ENCODE measurements at places on chromosomes 6 and 20.
A peak's percentile ranks its signal among the peaks of the same experiment; 100 is the strongest.

GRCh38 chr20:47336129-47336754 is 20.3 kb downstream of the ZMYND8 start:
- no peak for DNase-seq

GRCh38 chr6:41164551-41165120 is 1.7 kb upstream of the TREM2 start:
- DNase-seq, result no peak

GRCh38 chr6:122853259-122853995 is 64.4 kb downstream of the SMPDL3A start:
- no peak for DNase-seq

DNA sequence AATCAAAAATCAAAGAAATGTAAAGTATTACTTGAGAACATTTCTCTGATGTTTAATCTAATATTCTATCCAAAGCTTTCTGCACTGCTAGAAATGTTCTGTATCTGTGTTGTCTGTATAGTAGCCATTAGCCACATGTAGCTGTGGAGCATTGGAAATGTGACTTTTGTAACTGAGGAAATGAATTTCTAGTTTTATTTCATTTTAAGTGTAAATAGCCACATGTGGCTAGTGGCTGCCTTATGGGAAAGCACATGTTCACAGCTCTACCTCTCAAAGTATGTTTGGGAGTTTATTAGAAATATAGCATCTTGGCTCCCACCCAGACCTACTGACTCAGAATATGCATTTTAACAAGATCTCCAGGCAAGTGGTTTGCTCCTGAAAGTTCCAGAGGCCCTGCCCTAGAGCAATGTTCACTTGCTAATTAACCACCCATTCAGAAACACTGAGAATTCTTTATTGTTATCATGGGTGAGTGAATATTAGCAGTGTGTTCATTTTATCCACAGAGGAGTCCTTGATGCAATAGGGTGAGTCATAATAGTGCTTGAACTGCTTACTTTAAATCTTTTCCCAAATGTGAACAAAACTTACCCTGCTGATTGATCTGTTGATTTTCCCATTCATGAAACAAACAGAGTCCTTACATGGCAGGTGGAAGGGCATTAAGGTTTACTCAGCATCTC is 282.7 kb downstream of the PLCB1 start:
- no peak for DNase-seq

GRCh38 chr20:41057999-41058673 is 29.5 kb downstream of the TOP1 start:
- DNase-seq, result no peak

- no peak for DNase-seq
Measured at GRCh38 chr6:157990321-157991066, 8.8 kb downstream of the SYNJ2 start.

- DNase-seq, result no peak
Measured at GRCh38 chr20:53706008-53706465, 112.4 kb upstream of the ZNF217 start.

GRCh38 chr6:43502666-43503065 is 7.5 kb downstream of the LRRC73 start:
- no peak for DNase-seq

DNA sequence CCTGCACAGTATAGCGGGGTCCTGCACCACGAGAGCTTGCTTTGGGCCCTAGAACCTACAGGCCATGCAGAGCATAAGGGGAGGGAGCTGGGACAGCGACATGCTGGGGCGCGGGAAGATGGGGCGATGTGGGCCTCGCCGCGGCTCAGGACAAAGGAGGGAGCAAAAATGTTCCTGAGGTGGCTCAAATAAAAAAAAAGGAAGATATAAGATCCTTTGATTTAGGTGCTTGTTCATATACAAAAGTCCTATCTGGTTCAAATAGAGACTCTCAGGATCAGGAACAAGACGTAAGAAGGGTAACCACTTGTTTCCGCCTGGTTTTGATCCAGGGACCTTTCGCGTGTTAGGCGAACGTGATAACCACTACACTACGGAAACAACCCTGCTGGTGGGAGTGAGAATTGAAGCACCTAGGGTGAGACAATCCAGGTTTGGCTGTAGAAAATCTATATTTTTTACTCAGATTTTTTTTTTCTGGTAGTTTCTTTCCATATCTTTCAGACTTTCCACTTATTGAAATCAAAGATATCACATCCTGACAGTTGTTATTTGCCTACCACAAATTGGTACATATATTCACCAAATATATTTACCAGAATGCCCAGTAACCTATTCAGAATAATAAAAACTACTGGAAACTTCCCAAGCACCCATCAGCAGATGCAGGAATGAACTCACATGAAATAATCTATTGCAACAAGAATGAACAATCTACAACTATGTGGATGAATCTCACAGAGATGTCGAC is 177.9 kb upstream of the ZNF184 start:
- peak; percentile 63 for DNase-seq

GRCh38 chr6:169502445-169502844 is 199.4 kb downstream of the WDR27 start:
- DNase-seq, result no peak

DNA sequence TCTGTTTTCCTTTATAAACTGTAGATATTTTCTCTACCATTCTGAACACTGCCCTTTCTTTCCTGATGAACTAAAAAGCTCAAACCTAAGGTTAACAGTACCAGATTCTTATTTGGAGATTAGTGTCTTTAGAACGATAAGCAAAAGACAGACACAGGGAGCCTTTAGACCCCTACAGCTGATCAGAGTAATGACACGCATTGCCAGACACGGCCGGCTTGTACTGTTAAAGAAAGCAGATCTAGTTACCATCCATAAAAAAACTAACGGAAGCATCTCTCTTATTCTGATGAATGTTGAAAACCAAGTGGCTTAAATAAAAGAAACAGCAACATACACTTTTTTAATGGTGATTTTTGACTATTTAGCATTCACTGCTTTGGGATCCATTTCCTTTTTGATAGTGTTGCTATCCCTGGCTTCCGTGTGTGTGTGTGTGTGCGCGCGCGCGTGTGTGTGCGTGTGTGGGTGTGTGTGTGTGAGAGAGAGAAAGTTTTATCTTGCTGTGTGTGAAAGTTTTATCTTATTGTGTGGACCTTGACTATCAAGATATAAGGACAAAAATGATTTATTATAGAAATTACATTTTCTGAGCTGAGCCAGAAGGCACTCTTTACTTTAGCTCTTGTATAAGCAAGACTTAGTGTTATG is 95.6 kb upstream of the SLC35B3 start:
- no peak for DNase-seq

DNA sequence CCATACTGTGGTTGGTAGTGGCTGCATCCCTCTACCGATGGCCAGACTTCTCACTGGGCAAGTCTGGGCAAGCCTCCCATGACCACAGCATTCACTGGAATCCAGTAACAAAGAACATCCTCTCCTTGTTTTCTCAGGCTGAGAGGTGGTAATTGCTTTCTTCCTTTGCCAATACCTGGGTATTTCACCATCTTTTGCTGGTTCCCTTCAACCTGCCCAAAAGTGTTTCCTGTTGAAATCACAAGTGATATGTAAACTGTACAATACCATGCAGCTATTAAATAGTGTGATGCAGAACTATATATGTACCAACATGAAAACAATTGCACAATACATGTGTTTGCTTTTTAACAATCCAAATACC is at the start of gene PTCHD4:
PTCHD4 (minus strand) TSS at position 55 of the 364 bp plus-strand sequence. CDS start 42,240 bp downstream, outside the sequence.
- DNase-seq, result no peak

DNA sequence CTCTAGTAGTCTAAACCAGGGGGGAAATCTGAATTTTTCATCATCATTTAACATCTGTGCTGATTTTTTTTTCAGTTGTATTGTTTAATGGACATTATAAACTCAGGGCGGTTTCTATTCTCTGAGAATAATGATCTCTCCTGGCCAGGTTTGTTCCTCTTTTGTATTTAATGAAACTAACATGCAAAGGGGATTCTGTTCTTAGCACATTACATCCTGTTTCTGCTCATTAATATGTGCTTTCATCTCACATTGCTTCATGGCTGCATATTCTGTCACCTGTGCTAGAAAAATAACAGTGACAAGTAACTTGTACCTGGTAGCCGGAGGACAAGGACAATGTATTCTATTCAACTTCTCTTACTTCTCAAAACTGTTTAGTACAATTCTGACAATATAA is 806 bp downstream of the HLA-DOB start:
- DNase-seq, result no peak

DNA sequence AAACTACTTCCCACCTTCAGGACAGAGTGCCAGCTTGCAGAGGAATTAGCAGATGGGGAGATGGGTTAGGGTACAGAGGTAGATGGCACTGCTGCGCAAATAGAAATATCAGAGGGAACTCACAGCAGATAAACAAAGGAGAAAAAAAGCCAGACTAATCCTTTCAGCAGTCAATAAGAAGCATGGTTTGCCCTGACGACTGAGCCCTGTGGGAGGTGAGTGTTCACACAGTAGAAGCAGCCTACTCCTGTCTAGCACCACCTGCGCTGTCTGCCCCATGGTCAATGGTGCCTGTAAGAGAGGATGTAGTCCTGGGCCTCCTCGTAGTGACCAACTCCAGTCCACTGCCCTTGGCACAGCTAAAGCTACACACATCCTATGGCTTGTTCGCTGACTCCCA is 174.1 kb downstream of the IBTK start:
- no peak for DNase-seq

GRCh38 chr20:4043329-4043728 is 28.0 kb upstream of the RNF24 start:
- DNase-seq, result no peak

- DNase-seq, result no peak
Measured at GRCh38 chr6:100685747-100686146, 195.4 kb downstream of the ASCC3 start.

DNA sequence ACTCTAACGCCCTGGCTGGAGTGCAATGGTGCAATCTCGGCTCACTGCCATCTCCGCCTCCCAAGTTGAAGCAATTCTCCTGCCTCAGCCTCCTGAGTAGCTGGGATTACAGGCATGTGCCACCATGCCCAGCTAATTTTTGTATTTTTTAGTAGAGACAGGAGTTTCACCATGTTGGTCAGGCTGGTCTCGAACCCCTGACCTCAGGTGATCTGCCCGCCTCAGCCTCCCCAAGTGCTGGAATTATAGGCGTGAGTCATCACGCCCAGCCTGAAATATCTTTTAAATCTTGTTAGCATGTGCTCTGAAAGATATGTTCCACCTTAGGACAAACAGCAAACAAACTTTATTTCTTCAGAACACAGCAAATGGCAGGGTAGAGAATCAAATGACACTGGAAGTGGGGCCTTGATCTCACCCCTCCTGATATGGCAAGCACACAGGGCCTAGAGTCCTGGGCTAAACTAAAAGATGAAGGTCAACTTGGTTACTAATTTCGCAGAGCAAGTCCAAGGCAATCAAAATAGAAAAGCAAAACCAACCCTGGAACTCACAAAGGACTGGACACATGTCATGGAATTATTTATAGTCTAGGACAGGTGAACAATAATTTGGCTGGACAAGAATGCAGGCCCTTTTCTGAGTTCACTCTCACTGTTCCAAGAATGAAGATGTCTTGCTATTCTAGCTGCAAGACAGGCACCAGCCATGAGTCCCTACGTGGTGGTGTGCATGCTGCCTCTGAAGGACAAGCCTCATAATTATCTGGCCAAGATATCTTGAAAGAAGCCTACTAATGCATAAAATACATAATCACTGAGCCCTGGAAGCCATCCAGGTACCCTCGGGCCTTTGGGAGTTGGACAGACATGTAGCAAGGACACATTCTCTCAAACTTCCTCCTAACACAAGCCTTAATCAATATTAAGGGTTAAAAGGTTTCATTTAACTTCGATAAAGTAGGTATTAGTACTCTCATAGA is 35.6 kb downstream of the B4GALT5 start:
- DNase-seq, result no peak

DNA sequence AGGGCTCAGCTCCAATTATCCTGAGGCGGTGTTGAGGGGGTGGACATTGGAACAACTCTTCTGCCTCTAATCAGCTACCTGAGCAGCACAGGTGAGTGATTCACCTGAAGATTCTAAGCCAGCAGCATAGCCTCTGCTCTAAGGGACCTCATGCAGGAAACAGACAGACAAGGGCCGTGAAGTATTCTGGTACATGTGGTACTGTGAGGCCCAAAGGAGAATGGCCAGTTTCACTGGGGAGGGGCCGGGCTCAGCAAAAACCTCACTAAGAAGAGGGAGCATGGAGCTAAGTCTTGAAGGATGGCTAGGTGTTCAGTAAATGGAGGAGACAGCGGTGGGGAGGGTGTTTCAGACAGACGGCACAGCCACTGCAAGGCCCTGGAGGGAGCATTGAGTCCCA is 58.5 kb upstream of the CCDC167 start:
- no peak for DNase-seq

- DNase-seq, result no peak
Measured at GRCh38 chr6:146598772-146599405, at the start of gene ADGB. ADGB (plus strand) TSS chr6:146598972; CDS start chr6:146599041, 69 bp downstream.

- no peak for DNase-seq
Measured at GRCh38 chr6:160457823-160458222, 109.6 kb downstream of the SLC22A3 start.

GRCh38 chr20:46251211-46251673 is 57.1 kb downstream of the CDH22 start:
- DNase-seq, result no peak

- DNase-seq, result no peak
Measured at GRCh38 chr6:44976677-44977641, 351.2 kb upstream of the RUNX2 start.

DNA sequence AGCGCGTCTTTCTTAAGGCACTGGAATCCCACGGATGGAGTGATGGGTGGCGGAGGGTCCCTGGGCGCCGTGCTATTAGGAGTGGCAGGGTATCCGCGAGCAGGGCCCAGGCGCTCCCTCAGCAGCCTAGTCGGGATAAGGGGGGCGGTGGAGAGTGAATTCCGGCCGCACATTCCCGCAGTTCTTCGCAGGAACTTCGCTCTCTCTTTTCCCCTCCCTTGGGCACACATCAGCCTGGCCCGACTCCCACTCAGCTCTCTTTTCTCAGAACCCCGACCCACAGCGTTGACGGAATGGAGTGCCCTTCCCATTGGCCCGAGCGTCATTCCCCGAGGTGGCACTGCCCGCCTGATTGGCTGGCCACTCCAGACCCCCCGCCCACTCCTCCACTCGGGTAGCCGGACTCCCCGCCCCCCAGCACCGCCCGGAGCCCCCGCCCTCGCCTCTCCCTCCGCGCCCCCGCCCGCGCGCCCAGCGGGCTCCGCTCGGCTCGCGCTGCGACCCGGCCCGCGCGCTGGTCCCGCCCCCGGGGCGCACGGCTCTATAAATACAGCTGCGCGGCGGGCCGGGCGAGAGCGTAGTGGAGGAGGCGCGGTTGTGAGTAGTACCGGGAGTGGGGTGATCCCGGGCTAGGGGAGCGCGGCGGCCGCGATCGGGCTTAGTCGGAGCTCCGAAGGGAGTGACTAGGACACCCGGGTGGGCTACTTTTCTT is at the start of gene ID4:
ID4 (plus strand) TSS at position 572 of the 712 bp plus-strand sequence. CDS start 385 bp downstream, outside the sequence.
- DNase-seq, result no peak

GRCh38 chr6:90860822-90861601 is 274.1 kb upstream of the MAP3K7 start:
- no peak for DNase-seq

- no peak for DNase-seq
Measured at GRCh38 chr20:47549671-47550070, 48.0 kb downstream of the NCOA3 start.

DNA sequence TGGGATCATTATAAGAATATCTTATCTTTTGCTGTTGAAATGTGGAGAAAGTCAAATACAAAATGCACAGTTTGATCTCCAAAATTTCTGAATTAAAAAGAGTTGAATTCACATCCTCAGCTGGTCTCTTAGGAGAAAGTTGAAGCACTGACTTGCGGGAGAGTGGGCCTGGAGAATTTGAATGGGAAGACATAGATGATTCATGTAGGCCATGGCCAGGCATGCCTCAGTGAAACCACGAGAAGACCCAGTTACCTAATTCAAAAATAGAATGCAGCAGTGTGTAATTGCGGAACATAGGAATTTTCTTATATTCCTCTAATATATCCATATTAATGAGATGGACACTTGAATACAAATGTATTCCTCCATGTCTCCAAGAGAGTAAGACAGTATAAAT is 53.0 kb upstream of the DTNBP1 start:
- no peak for DNase-seq
